ENCODE measurements at places on chromosomes 5 and 9.
A peak's percentile ranks its signal among the peaks of the same experiment; 100 is the strongest.

GRCh38 chr9:38200431-38200830 lies 131.4 kb upstream of the SHB start:
- no peak for DNase-seq

- DNase-seq, result no peak
These were observed 1.6 kb downstream of the CLTB start for GRCh38 chr5:176414704-176415103.

DNA sequence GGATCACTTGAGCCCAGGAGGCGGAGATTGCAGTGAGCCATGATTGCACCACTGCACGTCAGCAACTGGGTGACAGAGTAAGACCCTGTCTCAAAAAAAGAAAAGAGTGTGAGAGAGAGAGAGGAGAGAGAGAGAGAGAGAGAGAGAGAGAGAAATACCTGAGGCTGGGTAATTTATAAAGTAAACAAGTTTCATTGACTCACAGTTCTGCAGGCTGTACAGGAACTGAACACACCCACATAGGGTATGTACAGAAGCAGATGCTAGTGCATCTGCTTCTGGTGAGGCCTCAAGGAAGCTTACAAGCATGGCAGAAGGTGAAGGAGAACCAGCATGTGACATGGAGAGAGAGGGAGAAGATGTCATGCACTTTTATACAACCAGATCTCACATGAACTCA lies 46.4 kb upstream of the CHD1 start:
- DNase-seq, result no peak

DNA sequence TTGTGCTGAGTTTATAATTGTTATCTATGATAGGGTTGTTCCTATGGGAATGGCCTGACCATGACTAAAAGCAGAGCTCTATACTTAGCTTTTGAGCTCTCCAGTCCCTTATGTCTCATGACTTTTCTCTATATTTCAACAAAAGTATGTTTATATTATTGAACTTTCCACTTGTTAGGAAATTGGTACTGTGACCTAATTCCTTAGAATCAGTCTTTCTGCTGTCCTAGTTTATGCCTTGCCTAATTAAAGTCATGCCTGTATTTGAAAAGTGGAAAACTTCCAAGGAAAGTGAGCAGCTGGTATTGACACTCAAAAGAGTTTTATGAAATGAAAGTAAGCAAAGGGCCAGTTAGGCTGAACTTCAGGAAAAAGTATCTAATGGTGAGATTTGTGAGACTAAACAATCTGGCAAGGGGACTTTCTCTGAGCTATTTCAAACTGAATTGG lies 68.6 kb downstream of the XRCC4 start:
- DNase-seq, result no peak

- no peak for DNase-seq
These were observed 9.9 kb upstream of the ALDOB start for GRCh38 chr9:101445353-101446029.

- DNase-seq, result no peak
These were observed 134.6 kb upstream of the RANBP3L start for GRCh38 chr5:36436306-36436705.

DNA sequence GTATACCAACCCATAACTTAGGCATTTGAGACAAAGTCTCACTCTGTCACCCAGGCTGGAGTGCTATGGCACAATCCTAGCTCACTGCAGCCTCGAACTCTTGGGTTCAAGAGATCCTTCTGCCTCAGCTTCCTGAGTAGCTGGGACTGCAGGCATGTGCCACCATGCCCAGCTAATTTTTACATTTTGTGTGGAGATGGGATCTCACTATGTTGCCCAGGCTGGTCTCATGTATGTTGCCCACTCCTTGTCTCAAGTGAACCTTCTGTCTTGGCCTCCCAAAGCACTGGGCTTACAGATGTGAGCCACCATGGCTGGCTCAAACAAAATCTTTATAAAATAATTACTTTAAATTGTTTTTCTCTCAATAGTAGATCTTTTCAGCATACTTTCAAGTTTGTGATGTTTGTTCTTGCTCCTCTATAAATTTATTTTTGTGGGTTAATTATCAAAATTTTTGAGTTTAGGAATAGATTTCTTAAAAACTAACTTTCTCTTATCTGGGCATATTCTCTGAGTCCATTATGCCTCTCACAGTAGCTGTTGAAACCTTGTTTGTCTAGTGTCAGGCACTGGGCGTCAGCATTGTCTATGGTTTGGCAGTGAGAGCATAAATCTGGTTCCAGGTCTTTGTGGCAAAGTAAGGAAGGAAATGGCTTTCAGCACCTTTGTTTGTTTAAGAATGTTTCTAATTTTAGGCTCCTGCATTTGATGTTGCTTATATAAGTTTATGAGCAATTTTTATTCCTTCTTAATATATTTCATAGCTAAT lies 38.7 kb downstream of the NLN start:
- DNase-seq, result no peak

DNA sequence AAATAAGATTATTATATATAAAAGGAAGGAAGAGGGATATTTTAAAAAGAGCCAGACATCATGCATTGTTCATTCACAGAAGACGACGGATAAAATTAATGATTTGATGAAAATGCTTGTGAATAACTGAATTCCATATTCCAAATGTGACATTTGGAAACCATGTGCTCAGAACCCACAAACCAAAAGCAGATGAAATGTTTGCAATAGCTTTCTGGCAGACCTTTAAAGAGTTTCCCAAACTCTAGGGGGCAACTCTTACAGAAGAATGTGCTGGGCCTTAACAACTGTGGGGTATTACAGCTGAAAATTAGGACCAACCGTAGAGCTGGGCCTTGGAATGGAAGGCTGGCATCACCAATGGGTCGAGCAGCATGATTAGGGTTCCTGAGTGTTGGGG lies 471.0 kb downstream of the EFNA5 start:
- DNase-seq, result no peak

- no peak for DNase-seq
These were observed 88.9 kb downstream of the EBF1 start for GRCh38 chr5:159010661-159011442.

- no peak for DNase-seq
These were observed 227.8 kb downstream of the PAPPA start for GRCh38 chr9:116381350-116381749.

- DNase-seq, result peak; percentile 59
These were observed 6.9 kb upstream of the NDUFB6 start for GRCh38 chr9:32579706-32580331.

- DNase-seq, result no peak
These were observed 99.3 kb downstream of the RGS3 start for GRCh38 chr9:113562653-113563381.

- DNase-seq, result no peak
These were observed 61.3 kb upstream of the LRRTM2 start for GRCh38 chr5:138936225-138936967.
